ENCODE measurements at places on chromosomes 12 and 14. TPM values are rescaled to one million over a fixed set of nuclear protein-coding genes. Genes with fewer than 3 reads are reported as not detected.

Gene RTN1
- total RNA-seq: 52.3 TPM

Gene SLC7A7
- 7.6 TPM for total RNA-seq

Gene KIF5A
- not detected for total RNA-seq

Gene SNAPC1
- 2.7 TPM for total RNA-seq

Gene BIN2
- 4.2 TPM for total RNA-seq

Gene KLRD1
- total RNA-seq: 0.11 TPM

Gene ALX1
- not detected for total RNA-seq

Gene CMTM5
- 2.9 TPM for total RNA-seq

Gene ACOT6
- not detected for total RNA-seq

- H3K27ac ChIP-seq: no peak overlapping the region
- no peak for DNase-seq
- no peaks in the 10 kb centered on the region for H3K27me3 ChIP-seq
Measured at GRCh38 chr12:112868459-112869041, 38.2 kb upstream of the OAS1 start.

DNA sequence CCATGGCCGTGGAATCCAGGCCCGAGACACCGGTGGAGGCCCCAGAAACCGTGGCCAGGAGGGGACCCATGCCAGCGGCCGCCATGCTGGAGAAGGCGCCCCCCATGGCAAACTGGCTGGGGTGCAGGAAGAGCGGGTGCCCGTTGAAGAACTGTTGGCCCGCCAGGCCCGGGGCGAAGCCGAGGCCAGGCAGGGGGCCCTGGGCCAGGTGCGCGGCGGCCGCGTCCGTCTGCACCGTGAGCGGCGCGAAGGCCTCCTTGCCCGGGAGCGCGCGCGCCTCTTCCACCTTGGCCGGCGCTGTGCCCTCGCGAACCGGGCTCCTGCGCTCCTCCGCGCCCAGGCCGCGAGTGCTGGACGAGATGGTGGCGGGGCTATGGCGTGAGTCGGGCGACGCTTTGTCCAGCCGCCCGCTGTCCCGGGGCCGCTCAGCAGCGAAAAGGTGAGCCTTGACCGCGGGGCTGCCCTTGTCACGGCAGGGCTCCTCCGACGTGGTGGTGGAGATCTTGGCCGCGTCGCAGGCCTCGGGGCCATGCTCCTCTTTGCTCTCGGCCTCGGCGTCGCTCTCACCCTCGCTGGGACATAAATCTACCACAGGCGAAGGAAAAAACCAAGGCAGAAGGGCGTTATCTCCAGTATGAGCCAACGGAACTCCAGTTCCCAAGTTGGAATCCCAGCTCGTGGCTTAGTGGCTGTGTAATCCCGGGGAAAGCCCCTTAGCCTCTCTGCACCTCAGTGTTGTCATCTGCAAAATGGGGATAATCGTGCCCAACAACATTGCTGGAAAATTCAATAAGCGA is 9.5 kb downstream of the TBX3 start:
- H3K27me3 ChIP-seq: no peaks in the 10 kb centered on the region
- peak overlapping the region; percentile 30 for H3K4me3 ChIP-seq
- peaks cover 9% of the 10 kb centered on the region for H3K36me3 ChIP-seq
- no peak overlapping the region for H3K27ac ChIP-seq

DNA sequence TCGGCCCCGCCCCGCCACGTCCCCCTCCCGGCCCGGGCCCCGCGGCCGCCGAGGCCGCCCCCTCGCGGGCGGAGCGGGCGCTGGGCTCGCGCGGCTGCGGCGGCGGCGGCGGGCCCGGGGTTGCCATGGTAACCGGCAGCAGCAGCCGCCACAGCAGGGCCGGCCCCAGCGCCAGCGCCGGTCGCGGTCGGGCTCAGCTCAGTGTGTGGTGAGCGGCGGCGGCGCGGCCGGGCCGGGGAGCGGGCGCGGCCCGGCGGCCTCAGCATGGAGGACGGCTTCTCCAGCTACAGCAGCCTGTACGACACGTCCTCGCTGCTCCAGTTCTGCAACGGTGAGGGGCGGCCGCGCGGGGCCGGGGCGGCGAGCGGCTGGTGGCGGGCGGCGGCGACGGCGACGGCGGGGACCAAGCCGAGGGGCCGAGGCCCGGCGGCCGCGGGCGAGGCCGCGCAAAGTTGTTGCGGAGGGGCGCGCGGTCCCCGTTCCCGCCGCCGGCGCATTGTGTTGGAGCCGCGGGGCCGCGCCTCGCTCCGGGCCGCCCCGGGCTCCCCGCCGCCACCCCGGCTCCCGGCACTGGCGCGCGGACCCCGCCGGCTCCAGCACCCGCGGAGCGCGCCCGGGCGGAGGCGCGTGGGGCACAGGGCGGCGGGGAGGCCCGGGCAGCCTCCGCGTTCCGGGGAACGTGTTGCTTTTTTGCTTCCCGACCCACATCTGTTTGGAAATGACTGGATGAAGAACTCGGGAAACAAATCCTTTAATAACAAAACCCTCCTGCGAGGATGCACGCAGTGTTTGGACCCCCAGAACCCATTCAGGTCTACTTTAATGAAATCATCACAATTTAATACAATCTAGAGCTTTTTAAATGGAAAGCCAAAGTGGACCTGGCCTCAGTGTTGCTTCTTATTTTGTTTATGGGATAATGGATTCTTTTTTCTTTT is at the start of gene EML1:
Gene EML1 (plus strand): TSS at position 201 of the 938 bp plus-strand sequence. CDS start 64 bp downstream, at position 265.
- H3K27ac ChIP-seq: peak within 1 kb of the TSS; percentile 88
- no peaks in the 10 kb centered on the region for H3K36me3 ChIP-seq
- DNase-seq: peak; percentile 89

- DNase-seq: no peak
- no peak overlapping the region for H3K27ac ChIP-seq
- no peaks in the 10 kb centered on the region for H3K36me3 ChIP-seq
- no peaks in the 10 kb centered on the region for H3K4me1 ChIP-seq
- no peaks in the 10 kb centered on the region for H3K27me3 ChIP-seq
Measured at GRCh38 chr12:90909069-90909770, 45.8 kb downstream of the CCER1 start.

- DNase-seq: no peak
- no peak overlapping the region for H3K27ac ChIP-seq
- H3K4me1 ChIP-seq: no peaks in the 10 kb centered on the region
- no peaks in the 10 kb centered on the region for H3K36me3 ChIP-seq
- no peaks in the 10 kb centered on the region for H3K27me3 ChIP-seq
Measured at GRCh38 chr12:78316136-78316535, 485.4 kb downstream of the NAV3 start.

GRCh38 chr12:93115198-93115601 is 186.1 kb upstream of the EEA1 start:
- H3K36me3 ChIP-seq: no peaks in the 10 kb centered on the region
- peaks cover 13% of the 10 kb centered on the region for H3K4me1 ChIP-seq
- no peaks in the 10 kb centered on the region for H3K27me3 ChIP-seq
- H3K27ac ChIP-seq: peak overlapping the region; percentile 73
- no peak for DNase-seq

DNA sequence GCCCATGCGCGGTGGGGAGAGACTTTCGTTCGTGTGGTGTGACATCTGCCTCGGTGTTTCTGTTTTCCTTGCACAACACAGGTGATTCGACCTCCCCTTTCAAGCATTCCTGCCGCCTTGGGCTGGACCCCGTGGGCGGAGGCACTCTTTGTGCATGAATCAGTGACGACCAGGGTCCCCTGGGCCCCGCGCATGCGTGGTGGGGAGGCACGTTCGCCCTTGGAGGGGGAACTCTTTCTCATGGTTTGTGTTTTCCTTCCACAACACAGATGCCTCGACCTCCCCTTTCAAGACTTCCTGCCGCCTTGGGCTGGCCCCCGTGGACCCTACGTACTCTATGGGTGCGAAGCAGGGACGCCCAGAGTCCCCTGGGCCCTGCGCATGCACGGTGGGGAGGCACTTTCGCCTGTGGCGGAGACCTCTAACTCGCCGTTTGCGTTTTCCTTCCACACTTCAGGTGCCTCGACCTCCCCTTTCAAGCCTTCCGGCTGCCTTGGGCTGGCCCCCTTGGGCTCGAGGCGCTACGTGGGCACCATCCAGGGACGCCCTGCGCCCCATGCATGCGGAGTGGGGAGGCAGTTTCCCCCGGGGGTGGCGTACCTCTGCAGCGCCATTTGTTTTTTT is 340.9 kb downstream of the ALG10 start:
- no peak for DNase-seq
- no peaks in the 10 kb centered on the region for H3K27me3 ChIP-seq
- H3K4me1 ChIP-seq: no peaks in the 10 kb centered on the region

- no peak overlapping the region for H3K4me3 ChIP-seq
- no peak for DNase-seq
- no peaks in the 10 kb centered on the region for H3K36me3 ChIP-seq
- H3K27ac ChIP-seq: no peak overlapping the region
- no peaks in the 10 kb centered on the region for H3K4me1 ChIP-seq
- no peaks in the 10 kb centered on the region for H3K27me3 ChIP-seq
Measured at GRCh38 chr12:65608319-65608916, 215.9 kb upstream of the HMGA2 start.

GRCh38 chr14:81261176-81261575 is 40.4 kb upstream of the GTF2A1 start:
- H3K36me3 ChIP-seq: no peaks in the 10 kb centered on the region
- no peak overlapping the region for H3K4me3 ChIP-seq
- no peak overlapping the region for H3K27ac ChIP-seq
- no peaks in the 10 kb centered on the region for H3K27me3 ChIP-seq
- no peak for DNase-seq
- H3K4me1 ChIP-seq: no peaks in the 10 kb centered on the region

DNA sequence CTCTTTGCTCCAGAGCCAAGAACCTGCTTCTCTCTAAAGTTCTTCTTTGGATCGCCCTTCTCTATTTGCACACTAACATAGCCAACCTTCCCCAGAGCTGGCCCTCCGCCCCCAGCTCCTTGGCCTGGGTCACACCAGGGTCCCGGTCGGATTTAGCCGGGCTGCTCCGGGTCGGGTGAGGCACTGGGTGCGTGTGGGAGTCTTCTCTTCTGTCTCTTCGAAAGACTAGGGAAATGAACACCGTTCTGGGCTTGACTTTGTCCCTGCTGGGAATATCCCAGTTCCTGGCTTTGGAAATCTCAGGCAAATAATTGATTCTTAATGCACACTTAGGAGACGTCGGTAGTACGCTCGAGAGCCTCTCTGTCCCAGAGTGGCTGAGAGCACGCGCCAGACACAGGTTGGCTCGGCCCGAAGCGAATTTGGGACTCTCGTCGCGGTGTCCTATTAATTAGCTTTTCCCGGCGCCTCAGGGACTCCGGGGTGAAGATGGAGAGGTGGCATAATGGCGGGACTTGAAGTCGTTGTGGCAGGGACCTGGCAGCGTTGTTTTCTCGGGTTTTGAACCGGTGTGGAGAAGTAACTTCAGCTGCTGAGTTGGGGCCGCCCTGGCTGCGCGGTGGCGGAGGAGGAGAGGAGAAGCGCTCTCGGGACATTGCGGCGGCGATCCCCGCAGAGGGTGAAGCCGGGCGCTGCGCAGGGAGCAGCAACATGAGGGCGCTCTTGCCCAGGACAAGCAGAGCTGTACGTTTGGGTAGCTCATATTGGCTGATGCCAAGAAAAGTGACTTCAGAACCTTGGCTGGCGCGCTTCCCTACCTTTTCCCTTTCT is 7.5 kb downstream of the FOXG1 start:
- H3K36me3 ChIP-seq: no peaks in the 10 kb centered on the region
- no peak overlapping the region for H3K27ac ChIP-seq
- H3K4me3 ChIP-seq: no peak overlapping the region
- no peaks in the 10 kb centered on the region for H3K4me1 ChIP-seq
- peaks cover 2% of the 10 kb centered on the region for H3K27me3 ChIP-seq
- no peak for DNase-seq

GRCh38 chr14:77306416-77306815 is 14.3 kb downstream of the POMT2 start:
- H3K4me1 ChIP-seq: peaks cover 6% of the 10 kb centered on the region
- H3K27ac ChIP-seq: no peak overlapping the region
- no peaks in the 10 kb centered on the region for H3K27me3 ChIP-seq
- H3K36me3 ChIP-seq: peaks cover 30% of the 10 kb centered on the region

DNA sequence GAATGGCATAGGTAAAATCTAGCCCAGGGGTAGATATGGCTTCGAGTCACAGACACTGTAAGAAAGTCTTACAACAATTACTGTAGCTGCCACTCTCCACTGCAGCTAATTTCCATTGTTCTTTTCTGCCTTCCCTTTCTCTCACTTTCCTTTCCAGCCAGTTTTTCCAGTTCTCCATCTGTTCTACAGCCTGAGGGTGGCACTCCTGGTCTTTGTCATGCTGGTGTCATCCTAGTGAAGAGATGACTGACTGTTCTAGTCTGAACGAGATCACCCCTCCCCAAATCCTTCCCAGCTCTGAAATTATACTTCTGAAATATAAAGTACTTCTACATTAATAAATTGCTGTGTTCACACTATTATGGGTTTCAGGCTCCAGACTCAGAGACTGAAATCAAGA is 74.2 kb upstream of the CSRP2 start:
- DNase-seq: no peak
- peak overlapping the region; percentile 28 for H3K27ac ChIP-seq
- no peaks in the 10 kb centered on the region for H3K4me1 ChIP-seq

DNA sequence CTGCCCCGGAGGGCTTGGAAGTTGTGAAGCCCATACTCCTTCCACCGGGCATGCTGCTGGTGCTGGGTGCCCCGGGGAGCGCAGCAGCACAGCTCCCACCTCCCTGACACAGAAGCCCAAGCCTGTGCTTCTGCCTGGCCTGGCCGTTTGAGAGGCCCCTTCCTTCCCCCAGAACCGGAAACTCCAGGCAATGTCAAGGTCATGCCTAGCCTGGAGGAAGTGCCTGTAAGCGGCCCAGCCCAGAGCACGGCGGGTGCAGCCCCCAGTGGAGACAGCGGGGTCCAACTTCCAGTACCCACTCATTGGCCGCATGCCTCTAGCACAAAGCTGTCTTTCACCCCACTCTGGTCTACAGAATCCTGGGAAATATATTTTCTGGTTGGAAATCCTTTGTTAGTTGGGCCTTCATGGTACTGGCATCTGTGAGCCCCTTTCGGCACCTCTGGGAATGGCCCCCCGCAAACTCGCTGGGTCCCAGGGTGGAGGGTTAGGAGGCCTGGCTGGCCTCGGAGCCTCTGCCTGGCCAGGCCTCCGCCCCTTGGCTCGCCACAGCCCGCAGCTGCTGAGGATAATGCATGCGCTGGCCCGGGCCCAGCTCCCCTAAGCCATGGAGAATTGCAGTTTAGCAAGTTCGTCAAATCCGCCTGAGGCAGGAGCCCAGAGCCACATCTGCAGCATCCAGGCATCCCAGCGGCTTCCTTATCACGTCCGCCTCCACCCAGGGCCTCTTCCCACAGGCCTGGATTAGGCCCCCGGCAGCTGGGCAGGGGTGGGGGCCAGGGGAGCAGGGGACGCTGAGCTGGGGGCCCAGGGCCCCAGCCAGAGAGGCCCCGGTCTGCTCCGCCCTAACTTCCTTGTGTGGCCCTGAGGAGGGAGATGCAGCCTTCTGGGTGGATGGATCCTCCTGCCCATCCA is 48.9 kb upstream of the DLK1 start:
- no peak for DNase-seq
- H3K27me3 ChIP-seq: no peaks in the 10 kb centered on the region
- no peak overlapping the region for H3K4me3 ChIP-seq
- H3K27ac ChIP-seq: no peak overlapping the region
- no peaks in the 10 kb centered on the region for H3K4me1 ChIP-seq

GRCh38 chr14:75222208-75222701 is 45.8 kb upstream of the TMED10 start:
- no peak overlapping the region for H3K4me3 ChIP-seq
- H3K4me1 ChIP-seq: no peaks in the 10 kb centered on the region
- no peaks in the 10 kb centered on the region for H3K27me3 ChIP-seq

GRCh38 chr14:29043737-29044136 is 277.1 kb downstream of the FOXG1 start:
- no peak overlapping the region for H3K4me3 ChIP-seq
- H3K4me1 ChIP-seq: no peaks in the 10 kb centered on the region
- no peaks in the 10 kb centered on the region for H3K36me3 ChIP-seq
- no peaks in the 10 kb centered on the region for H3K27me3 ChIP-seq
